Stimulated activated CD4-positive, alpha-beta T cell treated with anti-CD3 and anti-CD28 coated beads, Interleukin-1b, Interleukin-23, amount 100 ng/mL, for 24 hours (primary cell): ENCODE measurements at places on chromosomes 16 and 17.

- no peak for DNase-seq
Measured at GRCh38 chr16:84922351-84923120, 88.8 kb downstream of the ZDHHC7 start.

GRCh38 chr17:55794725-55795482, 44.1 kb downstream of the PCTP start:
- DNase-seq: no peak

- no peak for DNase-seq
Measured at GRCh38 chr17:58176200-58176599, 9.4 kb downstream of the OR4D2 start.

DNA sequence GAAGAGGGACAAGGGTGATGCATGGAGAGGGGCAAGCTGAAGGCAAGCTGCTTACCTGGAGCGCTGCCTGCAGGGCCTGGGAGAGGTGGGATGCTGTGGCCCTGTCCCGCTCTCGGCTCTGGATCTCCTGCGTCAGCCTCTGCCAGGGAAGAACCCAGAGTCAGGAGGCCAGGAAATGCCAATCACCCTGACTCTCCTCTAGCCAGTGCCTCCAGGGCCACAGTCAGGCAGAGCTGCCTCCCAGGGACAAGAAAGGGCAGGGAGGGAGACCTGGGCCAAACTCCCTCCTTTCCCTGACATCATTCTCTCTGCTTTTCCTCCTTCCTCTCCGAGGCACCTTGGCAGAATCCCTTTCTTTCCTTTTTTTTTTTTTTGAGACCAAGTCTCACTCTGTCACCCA, 11.3 kb downstream of the CDK3 start:
- no peak for DNase-seq

DNA sequence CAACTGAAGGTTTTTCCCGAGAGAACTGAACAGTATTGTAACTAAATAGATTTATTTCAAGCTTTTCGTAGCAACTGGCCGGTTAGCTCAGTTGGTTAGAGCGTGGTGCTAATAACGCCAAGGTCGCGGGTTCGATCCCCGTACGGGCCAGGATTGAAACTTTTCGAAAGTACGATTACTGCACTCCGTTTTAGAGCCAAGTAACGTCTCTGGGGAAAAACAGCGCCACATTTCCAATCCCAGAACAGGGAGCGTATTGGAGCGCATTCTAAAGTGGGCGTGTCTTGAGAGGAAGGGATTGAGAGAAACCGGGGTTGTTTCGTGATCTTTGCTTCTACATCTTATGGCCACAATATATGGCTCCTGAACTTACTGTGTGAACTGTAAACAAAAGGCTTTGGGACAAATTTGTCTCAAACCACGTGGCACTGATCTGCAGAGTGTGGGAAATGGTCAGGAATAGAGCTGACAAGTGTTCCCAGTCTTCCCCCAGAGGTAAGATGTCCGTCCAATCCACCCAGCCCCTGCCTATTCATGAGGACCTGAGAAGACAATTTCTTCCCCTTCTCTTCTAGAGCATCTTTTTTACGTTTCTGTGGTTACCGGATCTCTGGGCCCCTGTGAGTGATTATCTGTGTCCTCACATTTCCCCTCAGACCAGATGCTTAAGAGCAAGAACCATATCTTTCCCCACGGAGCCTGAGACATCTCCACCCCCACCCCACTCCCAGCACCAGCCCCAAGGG, 2.3 kb downstream of the BORCS6 start:
- DNase-seq: peak; percentile 91

DNA sequence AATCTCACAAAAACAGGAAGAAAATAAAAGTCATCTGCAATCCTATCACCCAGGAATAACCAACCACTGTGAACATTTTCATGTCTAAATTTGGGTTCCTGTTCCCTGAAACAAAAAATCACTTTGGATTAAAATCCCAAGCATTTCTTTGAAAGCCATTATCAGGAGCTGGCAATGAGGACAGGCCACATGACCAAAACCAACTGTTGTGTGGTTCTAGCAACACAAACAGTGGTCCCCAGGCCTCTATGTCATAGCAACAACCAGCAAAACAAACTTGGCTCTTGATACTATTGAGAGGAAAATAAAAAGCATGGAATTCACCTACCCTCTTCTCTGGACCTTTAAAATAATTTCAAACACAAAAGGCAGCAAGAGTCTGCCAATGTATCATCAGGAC, 252.5 kb downstream of the SLC39A11 start:
- no peak for DNase-seq

DNA sequence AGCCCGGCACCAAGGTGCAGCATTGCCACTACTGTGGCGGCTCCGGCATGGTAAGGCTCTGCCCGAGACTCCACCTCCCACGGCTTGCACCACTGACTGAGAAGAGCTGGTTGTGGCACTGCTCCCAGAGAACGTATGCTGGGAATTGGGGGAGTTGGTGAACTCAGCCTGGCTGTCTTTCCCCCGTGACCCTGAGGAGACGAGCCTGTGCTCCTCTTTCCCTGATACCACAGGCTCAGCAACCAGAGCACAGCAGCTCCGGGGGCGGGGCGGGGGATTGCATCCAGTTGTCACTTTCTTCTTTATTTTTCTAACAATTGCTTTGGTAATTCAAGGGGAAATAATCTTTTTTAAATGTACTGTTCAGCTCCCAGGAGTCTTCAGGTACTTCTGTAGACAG, 16.7 kb downstream of the DNAJA3 start:
- DNase-seq: no peak

GRCh38 chr16:89547291-89547690, 13.2 kb upstream of the RPL13 start:
- DNase-seq: no peak

DNA sequence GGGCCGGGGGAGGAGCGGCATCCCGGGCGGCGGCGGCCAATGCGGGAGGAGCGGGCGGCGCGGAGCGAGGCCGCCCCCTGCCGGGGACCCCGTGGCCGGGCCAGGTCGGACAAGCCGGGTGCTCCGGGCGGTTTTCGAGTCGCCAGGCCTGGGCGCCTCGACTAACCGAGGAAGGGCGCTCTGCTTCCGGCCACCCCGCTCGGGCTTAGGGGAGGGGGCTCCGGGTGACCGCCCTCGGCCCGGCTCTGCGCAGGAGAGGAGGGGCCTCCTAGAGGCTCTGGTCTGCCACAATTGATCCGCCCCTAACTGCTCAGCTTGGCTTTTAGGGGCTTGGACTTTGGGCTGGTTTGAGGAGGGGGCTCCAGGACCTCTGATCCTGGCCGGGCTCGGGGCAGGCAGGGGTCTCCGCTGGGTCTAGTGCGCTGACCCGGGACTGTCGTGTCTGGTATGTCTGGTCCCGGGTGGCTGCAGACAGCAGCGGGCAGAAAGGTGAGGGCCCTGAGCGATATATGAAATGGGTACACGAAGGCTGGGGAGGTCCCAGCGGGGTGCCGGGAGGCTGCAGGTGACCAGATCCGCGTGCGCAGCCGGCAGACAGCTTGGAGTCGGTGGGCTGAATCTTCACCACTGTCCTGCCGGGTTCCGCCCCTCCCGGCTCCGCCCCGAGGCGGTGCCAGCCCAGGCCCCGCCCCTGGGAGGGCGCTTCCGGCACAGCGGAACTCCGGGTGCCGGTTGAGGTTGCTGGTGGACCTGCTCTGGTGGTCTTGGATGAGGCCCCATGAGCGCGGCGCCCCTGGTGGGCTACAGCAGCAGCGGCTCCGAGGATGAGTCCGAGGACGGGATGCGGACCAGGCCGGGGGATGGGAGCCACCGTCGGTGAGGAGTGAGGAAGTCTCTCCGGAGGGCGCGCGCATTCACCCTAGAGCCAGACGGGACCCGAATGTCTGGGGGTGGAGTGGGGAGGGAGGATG, at the start of gene USB1:
TSS of gene USB1 (plus strand) at position 702 of the 971 bp plus-strand sequence. CDS start at position 779, 77 bp downstream.
- DNase-seq: peak; percentile 69

DNA sequence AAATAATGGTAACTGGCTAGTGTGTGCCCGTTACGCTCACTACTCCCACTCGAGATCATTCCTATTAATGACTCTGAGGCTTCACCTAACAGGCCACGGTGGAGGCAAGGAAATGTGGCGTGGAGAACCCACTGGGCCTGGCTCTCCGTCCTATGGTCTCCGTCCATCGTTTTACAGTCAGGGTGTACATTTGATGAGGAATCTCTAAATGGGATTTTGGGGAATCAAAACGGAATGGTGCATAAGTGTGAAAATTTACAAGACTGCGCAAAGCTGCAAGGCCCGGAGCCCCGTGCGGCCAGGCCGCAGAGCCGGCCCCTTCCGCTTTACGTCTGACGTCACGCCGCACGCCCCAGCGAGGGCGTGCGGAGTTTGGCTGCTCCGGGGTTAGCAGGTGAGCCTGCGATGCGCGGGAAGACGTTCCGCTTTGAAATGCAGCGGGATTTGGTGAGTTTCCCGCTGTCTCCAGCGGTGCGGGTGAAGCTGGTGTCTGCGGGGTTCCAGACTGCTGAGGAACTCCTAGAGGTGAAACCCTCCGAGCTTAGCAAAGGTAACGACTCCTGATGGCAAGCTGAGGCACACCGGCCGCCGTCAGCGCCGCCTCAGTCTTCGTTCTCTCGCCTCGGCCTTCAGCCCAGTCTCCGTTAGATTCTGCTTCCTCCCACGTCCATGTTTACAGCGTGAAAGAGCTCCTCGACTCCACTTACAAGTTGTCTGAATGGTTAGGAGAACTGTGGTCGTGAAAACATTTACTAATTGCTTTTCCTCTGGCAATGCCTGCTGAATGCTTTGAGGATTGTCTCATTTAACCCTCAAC, at the start of gene RAD51C:
TSS of gene RAD51C (plus strand) at position 364 of the 817 bp plus-strand sequence. CDS start at position 406, 42 bp downstream.
- peak; percentile 70 for DNase-seq

- DNase-seq: no peak
Measured at GRCh38 chr16:62254847-62255246, 218.6 kb upstream of the CDH8 start.

DNA sequence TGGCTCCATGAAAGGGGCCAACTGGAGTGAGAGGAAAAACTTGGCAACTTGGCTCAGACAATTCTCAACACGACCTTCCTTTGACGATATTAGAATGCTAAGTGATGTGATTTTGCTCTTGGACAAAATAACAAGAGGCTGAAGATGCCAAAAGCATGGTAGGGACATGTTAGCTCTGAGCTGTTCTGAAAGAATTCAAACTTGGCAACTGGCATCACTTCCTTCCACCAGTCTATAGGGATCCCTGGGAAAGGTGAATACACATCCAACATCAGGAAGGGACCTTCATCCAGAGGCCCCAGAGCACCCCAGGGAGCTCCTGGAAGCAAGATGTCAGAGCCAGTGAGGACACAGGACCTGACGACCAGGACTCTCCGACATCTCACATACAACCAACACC, 4.3 kb downstream of the KRT37 start:
- no peak for DNase-seq

- DNase-seq: no peak
Measured at GRCh38 chr16:66701026-66701425, 4.5 kb upstream of the CMTM4 start.

- no peak for DNase-seq
Measured at GRCh38 chr16:86919078-86919477, 340.7 kb downstream of the FOXL1 start.

DNA sequence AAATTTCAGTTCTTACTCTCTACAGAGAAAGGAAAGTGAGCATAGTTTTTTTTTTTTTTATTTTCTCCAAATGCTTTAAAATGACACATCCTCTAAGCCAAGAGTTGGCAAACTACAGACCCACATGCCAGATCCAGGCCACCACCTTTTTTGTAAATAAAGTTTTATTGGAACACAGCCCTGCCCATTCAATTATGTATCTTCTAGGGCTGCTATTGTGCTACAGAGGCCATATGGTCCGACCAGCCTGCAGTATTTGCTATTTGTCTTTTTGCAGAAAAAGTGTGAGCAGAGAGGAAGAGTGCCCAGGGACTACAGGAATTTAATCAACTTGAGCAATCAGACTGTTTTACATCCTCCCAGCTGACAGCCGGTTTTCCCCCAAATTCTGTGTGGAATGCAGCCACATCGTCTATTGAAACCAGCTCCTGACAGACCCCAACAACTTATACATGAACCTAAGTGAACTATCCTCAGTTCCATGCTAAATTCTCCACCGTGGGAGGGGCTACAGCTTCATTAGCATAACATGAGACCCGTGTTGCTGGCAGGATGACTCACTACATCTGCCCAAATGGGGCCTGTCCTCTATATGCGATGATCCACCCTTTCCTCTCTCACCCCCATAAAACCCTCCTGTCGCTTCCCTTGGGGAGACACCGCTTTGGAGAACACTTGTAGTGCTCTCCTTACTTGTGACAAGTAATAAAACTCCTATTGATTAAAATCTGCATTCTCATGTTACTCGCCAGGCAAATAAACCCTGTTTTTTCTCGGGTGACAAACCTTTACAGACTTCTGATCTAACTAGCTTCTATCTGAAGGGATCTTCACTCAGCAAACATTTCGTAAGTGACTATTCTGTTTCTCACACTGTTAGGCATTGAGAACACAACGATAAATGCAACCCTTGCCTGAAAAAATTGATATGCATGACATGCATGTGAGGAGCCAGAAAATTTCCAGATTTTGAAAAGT, 149.4 kb upstream of the HS3ST3A1 start:
- no peak for DNase-seq

- DNase-seq: no peak
Measured at GRCh38 chr16:58699151-58699550, 14.6 kb upstream of the SLC38A7 start.

DNA sequence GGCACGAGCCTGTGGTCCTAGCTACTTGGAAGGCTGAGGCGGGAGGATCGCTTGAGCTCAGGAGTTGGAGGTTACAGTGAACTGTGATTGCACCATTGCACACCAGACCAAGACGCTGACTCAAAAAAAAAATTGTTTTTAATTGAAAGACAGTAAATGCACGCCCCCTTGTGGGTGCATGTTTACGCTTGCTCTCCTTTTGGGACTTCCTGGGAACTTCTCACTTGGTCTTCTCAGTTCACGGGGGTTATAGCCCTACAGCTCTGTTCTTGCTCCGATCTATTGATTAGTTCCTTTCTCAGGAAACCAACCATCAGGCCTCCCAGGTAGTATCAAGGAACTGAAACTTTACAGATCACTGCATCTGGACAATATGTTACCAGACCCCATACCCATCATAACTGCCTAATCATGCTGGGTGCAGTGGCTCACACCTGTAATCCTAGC, 14.2 kb upstream of the RIPOR1 start:
- DNase-seq: peak; percentile 73

DNA sequence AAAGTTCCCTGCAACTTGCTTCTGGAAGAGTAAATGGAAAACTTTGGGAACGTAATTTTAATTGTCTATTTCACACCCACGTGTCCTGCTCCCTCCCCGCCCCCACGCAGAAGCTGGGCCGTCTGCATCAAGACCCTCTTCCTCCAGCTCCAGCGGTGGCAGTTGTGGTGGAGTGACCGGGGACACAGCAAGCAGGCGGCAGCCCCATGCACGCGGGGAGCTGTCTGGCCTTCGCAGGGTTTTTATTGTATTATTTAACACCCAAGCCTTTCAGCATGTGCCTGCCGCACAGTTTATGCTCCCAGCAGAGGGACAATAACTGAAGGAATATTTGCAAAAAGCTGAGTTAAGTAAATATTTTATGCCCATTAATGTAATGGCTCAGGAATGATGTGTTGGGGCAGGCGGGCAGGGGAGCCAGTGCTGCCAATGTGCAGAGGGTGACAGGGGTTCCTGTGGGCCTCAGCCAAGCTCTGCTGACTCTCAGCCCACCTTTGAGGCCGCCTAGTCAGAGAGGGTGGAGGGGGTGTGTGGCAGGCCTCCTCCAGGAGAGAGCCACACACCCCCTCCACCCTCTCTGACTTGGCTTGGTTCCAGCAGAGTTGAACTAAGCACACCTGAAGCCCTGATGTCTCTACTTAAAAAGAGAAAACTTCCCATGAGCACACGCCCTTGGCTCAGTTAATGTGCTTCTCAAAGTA, 32.4 kb upstream of the ENPP7 start:
- no peak for DNase-seq
